ENCODE measurements at places on chromosomes 13 and 19.

DNA sequence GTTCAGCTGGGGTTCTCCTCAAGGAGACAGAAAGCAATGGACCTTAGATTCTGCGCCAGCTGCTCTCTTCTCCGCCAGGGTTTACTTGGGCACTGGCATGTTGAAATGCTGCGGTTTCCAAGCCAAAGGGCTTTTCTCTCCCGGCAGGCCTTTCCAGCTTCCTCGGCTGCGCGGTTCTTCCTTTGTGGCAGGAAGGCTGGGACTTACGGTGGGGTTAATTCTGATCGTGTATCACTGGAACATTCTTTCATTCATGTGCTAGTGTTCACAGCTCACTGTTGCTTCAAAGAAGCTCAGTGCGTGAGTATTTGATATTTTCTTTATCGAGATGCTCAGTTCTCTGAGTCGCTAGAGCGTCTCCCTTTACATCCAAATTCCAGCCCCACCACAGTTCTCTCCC is 723.2 kb downstream of the UQCRFS1 start:
- no peak for DNase-seq

DNA sequence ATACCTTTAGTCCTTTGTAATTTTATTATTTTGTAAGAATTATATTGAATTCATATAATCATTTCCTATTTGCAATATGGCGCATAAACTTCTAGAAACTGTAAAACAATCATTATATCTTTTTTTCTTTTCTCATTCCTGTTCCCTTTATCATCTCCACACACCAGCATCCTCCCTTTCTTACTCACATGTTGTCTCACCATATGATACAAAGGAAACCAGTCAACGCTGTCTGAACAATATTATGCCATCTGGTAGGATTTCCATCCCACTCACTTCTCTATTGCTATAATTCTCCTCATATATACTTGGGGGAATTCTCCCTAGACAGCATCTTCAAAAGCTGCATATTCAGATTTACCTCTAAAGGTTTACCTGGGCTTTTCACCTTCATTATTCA is 389.8 kb downstream of the NDFIP2 start:
- no peak for DNase-seq

GRCh38 chr19:12695096-12695495 is 1.3 kb downstream of the FBXW9 start:
- DNase-seq = no peak

DNA sequence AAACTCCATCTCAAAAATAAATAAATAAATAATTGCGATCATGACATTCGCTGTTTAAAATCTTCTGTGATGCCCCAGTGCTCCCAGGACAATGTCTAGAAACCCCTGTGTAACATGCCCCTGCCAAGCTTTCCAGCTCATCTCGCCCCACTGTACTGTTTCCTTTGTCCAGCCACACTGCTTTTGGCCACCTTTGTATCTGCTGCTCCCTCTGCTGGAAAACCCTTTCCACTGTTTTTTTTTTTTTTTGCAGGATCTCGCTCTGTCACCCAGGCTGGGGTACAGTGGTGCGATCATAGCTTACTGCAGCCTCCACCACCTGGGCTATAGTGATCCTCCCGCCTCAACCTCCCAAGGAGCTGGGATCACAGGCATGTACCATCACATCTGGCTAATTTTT is 7.5 kb downstream of the PLAUR start:
- DNase-seq = no peak

- DNase-seq = no peak
Observed at GRCh38 chr13:40101708-40102359, 446.4 kb downstream of the COG6 start.

DNA sequence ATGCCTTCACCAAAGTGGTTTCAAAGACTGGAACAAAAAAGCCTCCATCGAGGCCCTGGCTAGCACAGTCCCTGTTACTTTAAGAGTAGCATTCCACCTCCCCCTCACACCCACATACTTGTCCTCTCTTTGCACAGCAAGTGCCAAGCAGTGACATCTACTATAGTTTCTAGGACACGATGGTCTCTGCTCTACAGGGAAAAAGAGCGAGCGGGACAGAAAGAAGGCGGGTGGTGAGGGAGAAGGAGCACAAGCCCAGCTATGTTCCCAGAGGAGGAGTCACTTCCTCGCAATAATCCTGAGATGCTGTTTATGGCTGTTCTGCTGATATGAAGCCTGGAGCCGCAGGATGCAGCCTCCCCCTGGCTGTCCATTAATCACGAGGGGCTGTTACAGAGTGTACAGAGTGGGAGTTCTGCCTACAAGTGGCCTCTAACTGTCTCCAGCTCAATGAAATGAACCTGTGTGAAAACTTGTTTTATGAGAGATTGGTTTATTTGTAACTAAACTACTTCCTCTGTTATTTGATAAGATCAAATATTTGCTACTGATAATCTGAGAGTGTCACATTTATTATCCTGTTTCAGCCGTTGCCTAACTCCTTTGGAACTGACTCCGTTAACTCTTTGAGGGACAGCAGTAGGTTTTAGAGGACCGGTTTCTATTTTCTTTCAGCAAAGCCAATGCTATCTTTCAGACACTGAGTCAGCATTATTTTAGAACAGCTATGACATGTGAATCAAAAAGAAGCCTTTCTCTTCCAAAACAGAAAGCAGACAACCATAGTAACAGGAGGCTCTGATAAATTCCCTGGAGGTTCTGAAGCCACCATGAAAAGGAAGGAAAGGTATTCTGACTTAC is 208.0 kb downstream of the SPRY2 start:
- peak; percentile 65 for DNase-seq

DNA sequence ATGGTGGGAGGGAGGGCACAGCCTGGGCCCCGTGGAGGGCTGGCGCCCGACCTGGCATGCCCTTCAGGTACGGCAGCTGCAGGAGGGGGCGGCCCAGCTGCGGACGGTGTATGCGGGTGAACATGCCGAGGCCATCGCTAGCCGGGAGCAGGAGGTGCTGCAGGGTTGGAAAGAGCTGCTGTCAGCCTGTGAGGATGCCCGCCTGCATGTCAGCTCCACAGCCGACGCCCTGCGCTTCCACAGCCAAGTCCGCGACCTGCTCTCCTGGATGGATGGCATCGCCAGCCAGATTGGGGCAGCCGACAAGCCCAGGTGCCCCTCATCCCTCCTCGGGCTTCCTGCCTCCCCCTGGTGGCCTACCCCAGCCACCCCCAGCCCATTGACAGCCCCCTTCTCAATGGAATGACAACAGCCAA is 16.6 kb upstream of the SHKBP1 start:
- DNase-seq = no peak

- DNase-seq = no peak
Observed at GRCh38 chr19:6030214-6030507, 52.2 kb upstream of the RANBP3 start.

DNA sequence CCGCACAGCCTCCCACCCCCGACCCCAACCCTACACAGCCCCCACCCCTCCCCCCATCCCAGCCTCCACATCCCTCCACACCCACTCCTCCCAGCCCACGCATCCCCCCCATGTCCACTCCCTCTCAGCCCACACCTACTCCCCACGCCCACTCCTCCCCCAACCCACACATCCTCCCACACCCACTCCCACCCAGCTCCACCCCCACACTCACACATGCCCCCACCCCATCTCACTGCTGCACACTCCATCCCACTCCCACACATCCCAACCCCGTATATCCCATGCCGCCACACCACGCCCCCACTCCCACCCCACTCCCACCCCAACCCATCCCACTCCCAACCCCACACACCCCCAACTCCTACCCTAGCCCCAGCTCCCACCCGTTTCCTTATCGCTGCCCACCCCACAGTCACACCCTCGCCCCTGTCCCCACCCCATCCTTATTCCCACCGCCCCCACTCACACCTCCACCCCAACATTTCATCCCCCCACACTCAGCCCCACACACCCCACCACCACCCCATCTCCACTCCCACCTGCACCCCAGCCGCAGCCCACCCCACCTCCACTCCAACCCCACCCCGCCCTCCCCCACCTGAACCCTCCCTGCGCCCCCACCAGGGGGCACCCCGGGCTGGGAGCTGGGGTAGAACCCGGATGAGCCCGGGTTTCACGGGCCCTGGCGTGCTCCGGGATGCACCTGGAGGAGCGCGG is 809 bp downstream of the TDRD12 start:
- DNase-seq = no peak

DNA sequence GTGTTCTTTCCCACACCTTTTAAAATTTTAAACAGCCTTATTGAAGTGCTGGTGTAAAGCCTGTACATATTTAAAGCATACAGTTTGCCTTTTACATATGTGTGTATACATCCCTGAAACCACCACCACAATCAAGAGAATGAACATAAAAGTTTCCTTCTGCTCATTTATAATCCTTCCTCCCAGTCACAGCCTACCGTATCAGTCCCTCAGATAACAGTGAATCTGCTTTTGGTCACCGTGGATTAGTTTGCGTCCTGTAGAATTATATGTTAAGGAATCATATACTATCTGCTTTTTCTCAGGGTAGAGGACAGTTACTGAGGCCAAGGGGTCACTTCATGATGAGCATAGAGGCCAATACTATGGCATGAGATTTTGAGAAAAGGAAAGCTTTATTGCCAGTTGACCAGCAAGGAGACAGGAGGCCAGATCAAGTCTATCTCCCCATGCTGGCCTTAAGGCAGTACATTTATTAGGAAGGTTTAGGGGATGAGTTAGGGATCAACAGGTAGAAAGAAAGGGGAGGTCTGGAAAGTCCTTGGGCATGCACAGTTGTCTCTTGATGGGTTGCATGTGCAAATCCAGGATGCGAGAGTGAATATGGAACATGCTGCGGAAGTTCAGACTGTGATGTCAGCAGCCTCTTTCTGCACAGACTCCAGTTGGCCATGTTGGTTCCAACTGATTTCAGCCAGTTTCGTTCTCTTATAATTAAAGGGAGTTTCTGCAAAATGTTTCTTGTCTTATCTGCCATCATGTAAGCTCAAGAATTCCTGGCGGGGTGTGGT is 36.3 kb upstream of the LSM14A start:
- DNase-seq = no peak

DNA sequence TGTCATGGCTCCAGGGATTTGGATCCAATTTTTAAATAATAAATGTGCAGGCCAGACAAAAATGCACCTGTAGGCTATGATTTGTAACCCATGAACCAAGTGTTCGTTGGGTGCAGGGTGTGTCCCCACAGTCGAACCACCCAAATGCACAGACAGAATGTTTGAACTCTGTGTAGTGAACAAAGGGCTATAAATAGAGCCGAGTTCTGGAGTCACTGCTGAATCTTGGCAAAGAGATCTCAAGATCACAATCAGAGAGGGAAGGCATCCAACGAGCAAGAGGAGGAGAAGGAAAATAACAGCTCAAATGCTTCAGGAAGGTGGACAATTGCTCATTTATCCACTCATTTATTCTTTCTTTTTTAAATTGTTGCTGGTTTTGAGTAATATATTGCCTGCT is 547.9 kb downstream of the FGF9 start:
- DNase-seq = no peak

- DNase-seq = no peak
Observed at GRCh38 chr13:47908197-47908902, 92.7 kb downstream of the SUCLA2 start.
